ENCODE measurements at places on chromosomes 7 and 10.

DNA sequence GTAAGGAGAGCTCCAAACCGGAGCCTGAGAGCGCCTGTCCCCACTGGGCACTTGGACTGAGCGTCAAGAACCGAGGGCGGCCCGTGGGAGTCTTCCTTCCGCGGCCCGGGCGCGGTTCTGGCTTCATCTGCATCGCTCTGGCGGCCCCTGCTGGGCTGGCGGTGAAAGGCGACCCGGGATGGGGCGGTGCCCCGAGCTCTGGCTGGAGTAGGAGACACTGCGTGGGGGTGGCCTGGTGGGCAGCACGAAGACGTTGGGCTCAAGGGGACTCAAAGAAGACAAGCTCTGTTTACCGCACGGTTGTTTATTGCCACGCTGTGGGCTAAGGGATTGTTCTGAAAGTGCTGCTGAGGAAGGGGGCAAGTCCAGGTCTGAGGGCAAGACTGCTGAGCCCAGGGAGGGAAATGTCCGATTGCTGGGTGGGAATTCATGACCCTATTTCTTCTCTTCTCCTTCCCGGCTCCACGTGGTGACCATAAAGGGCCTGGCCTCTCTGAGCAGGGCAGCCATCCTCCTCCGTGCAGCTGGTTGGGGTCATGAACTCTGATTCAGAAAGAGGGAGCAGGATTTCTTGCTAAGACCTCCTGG lies 29.8 kb downstream of the PLAU start:
- DNase-seq = peak; percentile 75

DNA sequence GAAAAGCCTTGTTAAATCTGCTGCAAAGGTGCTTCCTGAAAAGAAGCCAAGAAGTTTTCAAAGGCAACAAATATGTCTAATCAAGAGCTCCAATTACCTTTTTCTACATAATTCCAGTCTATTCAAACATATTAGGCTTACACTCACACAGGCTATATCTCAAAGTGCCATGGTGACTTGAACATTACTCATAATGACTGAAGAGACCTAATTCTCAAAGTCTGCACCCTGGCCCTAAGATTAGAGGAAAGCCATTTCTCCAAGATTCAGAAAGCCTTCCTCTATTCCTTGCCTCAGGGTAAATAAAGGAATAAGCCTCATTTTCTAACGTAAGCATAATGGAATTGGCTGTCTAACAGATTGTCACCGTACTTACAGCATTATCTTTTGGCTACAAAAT lies 78.3 kb upstream of the THSD7A start:
- DNase-seq = no peak

DNA sequence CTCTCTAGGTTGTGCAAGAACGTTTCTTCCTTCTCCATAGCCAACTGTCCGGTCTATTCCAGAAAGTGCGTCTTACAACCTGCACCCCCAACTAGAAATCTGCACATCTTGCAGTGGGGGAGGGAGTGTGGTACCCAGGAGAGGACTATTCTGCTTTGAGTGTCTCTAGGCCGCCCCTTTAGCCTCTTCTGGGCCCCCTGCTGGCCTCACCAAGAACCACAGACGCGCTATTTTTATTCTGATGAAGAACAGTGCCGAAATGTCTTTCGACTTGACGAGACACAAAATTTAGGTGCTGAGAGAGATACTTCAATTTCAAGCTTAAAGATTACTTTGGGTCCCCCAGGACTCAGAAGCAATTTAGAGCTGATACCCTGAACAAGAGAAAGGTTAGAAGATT lies 1.0 kb downstream of the CNPY1 start:
- no peak for DNase-seq

DNA sequence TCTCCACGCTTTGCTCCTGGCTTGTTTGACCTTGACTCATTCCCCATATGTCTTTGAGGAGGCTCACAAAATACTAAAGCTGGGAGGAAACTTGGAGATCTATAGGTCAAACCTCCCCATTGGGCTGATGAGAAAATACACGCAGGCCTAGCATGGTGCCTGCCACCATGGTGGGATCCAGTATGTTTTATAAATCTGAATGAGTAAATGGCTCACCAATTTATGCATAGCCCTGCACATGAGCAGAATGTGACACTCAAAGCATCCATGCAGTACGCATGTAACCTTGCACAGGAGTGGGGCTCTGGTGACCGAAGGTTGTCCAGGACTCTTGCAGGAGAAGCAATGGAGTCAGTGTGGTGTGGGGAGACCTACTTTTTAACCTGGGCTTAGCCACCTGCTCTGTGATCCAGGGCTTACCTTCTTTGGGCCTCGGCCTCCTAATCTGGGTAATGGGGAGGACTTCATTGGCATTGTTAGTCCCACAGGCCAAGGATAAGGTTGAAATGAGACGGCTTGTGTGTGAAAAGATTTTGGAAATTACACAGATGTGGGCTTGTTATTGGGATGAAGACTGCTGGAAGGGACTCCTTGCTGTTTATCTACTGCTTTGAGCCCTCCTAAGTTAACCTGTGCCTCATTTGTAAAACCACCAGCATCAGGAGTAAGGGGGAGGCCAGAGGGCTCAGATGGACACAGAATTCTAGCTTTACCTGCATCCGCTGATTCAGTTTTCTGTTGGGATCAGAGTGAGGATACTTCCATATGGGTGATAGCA lies 58.4 kb downstream of the ADCYAP1R1 start:
- no peak for DNase-seq

DNA sequence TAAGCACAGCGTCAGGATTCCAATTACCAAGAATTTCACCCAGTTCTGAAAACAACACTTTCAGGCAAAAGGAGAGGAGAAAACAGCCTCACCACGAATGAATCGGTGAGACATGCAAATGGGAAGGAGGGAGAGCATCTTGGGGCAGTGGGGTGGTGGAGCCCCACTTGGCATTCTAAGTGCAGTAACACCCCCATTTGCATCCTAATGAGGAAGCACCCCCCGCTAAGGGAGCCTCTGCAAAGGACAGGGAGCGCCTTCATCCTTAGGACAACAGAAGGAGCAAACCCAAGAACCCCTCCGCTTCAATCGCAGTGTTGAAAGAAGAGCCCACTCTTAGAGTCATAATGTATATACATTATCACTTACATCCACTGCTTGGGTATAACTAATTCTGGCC lies 46.8 kb downstream of the NRAP start:
- DNase-seq = no peak

DNA sequence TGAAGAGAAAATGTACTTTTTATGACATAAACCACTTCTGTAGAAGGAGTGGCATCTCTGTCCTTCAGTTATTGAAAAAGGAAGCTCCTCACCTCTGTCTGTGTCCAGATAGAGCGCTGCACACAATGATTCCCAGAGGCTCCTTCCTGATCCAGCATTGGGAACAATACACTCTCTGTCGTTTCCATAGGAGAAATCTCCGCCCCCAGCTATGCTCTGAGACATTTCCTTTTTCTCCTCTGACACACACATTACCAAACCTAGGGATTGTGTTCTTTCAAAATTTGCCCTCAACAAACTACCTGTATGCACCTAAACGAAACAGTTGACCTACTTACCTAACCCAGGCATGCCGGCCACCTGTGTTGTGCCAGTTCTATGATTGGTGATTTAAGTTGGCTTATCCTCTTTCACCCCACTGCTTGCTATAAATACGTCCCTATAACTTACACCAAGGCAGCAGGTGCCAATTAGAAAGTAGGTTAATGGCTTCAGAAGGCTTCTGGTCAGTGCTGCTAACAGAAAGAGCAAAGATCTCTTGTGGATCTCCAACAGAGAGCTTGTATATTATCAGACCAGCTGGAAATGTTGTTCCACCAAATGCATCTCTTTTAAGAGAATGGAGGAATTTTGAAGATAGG lies 140.1 kb upstream of the JCAD start:
- DNase-seq = no peak

GRCh38 chr10:17669185-17669872 lies 25.4 kb downstream of the STAM start:
- DNase-seq = no peak

DNA sequence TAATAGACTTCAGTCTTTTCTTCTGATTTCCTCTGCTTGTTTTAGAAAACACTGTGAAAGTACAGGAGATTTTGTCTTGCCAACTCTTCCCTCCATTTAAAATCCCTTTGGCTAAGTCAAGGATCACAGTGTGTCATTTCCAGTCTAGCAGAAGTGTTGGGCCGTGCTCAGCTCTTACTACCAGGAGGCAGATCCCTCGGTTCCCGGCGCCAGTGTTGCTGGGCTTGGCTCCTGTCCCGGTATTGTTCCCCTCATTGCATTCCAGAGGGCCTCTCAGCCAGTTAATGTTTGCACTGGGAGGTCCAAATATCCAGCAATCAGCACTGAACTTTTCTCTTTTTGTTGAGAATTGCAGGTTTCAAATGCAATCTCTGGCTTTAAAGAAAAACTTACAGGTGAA lies 612.1 kb upstream of the MGMT start:
- DNase-seq = no peak

DNA sequence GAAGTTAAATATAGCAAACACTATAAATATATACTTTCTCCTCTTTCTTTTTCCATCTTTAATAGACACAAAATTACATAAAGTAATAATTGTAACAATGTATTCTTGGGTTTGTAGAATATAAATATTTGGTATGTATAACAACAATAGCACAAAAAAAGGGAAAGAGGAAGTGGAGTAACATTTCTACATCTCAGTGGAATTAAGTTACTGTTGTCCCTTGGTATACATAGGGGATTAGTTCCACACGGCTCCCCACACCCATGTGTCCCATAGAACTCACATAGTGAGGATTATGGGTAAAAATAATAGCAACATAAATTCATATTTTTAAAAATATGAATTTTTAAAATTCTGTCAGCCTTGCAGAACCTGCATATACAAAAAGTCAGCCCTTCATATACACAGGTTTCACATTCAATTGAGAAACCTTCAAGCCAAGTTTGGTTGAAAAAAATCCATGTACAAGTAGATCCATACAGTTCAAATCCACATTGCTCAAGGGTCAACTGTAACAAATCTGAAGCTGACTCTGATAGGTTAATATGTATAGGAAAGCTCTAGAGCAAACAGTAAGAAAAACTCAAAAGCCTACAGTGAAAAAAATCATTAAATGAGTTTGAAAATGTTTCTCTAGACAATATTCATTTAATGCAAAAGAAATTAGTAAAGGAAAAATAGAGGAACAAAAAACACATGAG lies 92.4 kb downstream of the HYCC1 start:
- no peak for DNase-seq

Data from activated CD4-positive, alpha-beta T cell treated with anti-CD3 and anti-CD28 coated beads for 1 hour (primary cell).